Stimulated activated CD4-positive, alpha-beta T cell treated with anti-CD3 and anti-CD28 coated beads, Interleukin-2, amount 100 ng/mL, for 48 hours (primary cell): ENCODE measurements at places on chromosomes 13 and 19.

GRCh38 chr13:109309625-109310363 lies 476.6 kb downstream of the IRS2 start:
- no peak for DNase-seq

DNA sequence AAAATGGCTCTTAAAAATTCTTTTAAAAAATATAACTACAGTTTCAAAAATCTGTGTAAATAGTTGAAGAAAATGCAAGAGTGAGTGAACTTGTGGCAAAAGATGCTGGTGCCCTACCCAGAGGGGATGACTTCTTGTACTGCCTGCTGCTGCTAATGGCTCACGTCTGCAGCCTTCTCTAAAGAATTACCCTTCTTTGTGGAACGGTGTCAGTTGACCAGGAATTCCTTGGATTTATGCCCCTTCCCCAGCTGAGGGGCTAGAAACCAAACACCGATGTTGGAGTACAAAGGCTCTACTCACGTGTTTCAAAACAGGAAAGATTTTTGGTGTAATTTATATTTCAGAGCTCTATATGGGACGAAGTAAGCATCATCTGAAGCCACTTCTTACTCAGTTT lies 1582.8 kb downstream of the OLFM4 start:
- no peak for DNase-seq

GRCh38 chr13:33612641-33613638 lies 205.0 kb upstream of the RFC3 start:
- DNase-seq, result no peak

DNA sequence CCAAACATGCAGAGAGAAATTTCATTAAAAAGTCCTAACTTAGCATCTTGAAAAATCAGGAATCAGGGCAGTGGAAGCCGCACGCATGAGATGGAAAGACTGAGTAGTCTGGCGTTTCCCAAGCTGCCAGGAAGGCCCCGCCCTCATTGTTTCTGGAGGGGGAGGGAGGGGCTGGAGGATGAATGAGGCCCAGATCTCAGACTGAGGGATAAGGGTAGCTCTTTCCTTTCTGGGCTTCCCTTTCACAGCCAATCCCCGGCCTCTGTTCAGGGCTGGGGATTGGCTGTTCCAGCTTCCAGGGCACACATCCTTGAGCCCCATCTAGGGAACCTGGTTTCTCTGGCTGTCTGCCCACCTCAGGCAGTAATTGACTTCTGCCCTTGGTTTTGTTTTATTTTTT lies 7.3 kb downstream of the C19orf53 start:
- no peak for DNase-seq

DNA sequence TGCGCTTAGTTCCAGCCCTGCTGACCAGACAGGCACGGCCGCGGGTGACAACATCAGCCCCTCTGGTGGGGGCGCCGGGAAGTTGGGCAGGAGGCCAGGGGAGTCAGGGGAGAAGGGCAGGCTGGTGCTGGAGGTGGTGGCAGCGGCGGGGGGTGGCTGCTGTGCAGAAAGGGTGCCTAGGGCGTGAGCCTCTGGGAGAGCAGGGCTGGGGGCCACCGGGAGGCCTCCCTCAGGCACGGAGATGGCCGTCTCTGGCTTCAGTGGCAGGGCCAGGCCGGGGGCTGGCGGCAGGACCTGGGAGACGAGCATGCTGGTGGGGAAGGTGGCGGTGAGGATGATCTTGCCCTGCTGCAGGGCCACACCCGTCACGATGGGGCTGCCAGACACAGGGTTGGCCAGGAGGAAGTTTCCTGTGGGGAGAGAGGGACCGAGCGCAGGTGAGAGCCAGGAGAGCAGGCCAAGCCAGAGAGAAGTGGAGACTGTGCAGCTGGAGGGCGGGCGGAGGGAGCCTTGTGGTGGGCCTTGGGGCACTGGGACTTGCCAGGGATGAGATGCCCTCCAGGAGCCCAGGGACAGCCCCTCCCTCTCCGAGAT lies 3.3 kb downstream of the SIX5 start:
- DNase-seq, result no peak

- DNase-seq, result no peak
These were observed 7.5 kb downstream of the KLF16 start for GRCh38 chr19:1855828-1856255.

- peak; percentile 41 for DNase-seq
These were observed 1.8 kb upstream of the CEACAM8 start for GRCh38 chr19:42596391-42597072.

GRCh38 chr19:42161616-42162263 lies 29.5 kb upstream of the POU2F2 start:
- no peak for DNase-seq

- DNase-seq, result peak; percentile 80
These were observed 278 bp upstream of the ZNF274 start for GRCh38 chr19:58182577-58182988.
